ENCODE measurements at places on chromosomes 4 and X.

- DNase-seq, result no peak
Measured at GRCh38 chrX:28108186-28108945, 127.1 kb upstream of the DCAF8L1 start.

- no peak for DNase-seq
Measured at GRCh38 chr4:175127314-175127713, 209.2 kb downstream of the ADAM29 start.

- DNase-seq, result no peak
Measured at GRCh38 chr4:133921280-133922195, 280.1 kb downstream of the PABPC4L start.

- DNase-seq, result no peak
Measured at GRCh38 chrX:3962511-3963311, 249.3 kb upstream of the PRKX start.

DNA sequence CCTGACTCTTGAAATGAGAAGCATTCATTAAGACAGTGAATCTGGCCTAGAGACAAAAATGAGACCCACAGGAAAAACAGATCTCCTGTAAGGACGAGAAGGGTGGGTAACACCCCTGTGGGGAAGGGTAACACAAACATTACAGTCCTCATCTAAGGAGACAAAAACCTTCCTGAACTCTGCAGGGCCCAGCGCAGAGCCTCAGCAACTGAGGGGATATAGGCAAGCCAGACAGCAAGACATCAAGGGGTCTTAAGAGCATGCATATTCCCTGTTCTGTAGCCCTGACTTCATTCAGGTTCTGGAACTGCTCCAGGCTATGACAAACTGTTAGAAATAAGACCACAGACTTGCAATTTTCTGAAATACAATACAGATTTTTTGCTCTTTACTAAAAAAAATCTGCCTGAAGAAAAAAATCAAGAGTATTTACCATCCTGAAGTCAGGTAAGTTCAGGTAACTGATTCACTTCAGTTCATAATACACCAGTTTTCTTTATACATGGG lies 15.5 kb downstream of the COX18 start:
- DNase-seq, result no peak

DNA sequence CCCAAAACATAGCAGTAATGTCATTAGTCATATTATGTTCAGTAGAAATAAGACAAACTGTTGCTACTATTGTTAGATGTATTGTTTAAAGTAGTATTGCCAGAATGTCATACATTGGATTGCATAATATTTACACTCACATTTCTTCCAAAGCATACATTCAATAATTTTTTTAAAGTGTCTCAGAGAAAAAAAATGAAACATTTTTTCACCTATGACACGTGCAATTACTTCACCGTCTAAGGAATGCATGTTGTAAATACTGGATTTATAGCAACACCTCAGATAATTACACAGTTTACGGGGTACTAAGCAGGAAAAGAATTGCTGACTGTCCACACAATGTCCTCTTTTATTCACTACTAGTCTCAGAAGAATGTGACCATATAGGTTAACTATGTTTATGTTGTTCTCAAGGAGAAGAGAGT lies 162.1 kb downstream of the PCDH18 start:
- no peak for DNase-seq

GRCh38 chr4:186621959-186622553 lies 66.7 kb upstream of the MTNR1A start:
- no peak for DNase-seq

GRCh38 chrX:71315917-71316316 lies 14.4 kb downstream of the ITGB1BP2 start:
- DNase-seq, result no peak

DNA sequence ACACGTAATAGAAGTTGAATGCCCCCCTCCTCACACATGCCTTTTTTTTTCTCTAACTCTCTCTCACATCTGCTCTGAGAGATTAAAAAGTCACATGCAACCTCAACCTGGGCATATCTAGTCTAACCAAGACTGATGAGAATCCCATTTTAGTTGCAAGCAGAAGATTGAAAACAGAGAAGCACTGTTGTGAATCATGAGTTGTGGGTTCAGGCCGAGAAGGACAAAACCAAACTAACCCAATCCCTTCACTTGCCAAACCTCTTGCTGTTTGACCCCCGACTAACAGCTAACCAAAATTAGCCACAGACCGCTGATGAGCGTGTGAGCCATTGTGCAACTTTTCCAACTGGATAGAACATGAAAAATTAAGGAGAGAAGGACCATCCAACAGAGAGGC lies 31.8 kb downstream of the CXCL1 start:
- no peak for DNase-seq

DNA sequence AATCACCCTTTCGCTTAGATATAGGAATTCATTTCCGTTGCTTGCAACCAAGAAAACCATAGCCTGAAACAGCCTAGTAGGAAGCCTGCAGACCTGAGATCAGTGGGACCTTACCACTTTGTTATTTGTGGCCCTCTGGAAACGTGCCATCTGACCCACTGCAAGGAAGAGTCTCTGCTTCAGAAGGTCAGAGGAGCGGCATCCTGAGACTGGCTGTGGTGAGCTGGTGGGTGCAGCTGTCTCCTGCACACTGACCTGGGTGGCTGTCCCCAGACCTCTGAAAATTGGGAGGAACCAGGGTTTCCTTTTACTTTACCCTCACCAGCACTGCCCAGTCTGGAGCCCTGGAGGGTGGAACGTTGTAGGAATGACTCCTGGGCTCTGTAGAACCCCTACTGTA lies 18.2 kb downstream of the SHROOM2 start:
- no peak for DNase-seq

GRCh38 chrX:39936886-39937770 lies 160.6 kb downstream of the BCOR start:
- DNase-seq, result no peak

DNA sequence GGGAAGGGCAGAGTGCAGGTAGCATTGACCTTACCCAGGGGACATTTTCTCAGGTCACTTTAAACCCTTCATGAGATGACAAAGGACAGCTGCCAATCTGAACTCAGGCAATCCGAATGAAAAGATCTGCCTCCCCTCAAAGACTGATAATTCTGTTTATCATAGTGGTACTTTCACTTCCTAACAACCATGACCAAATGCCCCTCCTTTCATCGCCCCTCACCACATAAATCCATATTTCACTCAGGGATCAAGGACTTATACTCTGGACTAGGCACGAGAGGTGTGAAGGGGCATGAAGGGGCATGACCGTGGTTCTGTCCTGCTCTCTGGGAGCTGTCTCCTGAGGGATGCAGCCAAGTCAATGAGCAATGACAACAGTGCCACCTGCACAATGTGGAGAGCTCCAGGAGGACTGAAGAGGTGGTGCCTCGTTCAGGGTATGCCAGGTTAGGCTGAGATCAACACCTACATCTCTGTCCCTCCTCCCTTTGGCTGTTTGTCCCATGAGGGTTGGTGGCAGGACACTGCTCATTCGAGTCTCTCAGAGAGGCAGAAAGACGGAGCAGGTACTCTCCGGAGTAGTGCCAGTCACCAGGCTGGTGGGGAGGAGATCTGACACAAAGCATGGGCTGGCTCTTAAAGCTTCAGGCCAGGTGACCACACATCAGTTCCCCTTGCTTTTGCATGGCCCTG lies 12.5 kb downstream of the HS3ST1 start:
- DNase-seq, result no peak

- no peak for DNase-seq
Measured at GRCh38 chr4:8477676-8478075, 37.1 kb downstream of the TRMT44 start.

- DNase-seq, result no peak
Measured at GRCh38 chrX:111309083-111309482, 38.8 kb upstream of the CAPN6 start.

GRCh38 chr4:153513596-153513995 lies 47.4 kb downstream of the TMEM131L start:
- DNase-seq, result no peak
